ENCODE measurements at places on chromosomes 11 and 22. TPM values are rescaled to one million over a fixed set of nuclear protein-coding genes. Genes with fewer than 3 reads are reported as not detected.

TMEM258 gene
- 65.8 TPM for total RNA-seq

ANO9 gene
- 63.9 TPM for total RNA-seq

DNA sequence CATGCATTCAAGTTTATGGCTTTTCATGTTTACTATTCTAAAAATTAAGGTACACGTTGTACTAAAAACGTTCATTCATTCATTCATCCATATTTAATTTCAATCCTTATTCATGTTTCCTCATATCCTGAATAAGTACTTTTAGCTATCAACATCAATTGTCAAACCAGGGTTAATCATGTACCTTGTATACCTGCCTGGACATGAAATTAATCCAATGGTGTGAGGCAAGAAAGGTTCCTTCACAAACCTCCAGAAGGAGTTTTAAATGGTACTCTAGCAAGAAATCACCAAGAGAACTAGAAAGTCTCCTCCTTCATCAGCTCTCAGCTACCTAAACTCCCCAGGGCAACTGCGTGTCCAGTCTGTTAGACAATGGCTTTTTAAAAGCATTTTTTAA is 33.4 kb downstream of the TMEM123 start:
- peaks cover 18% of the 10 kb centered on the region for H3K4me1 ChIP-seq
- no peaks in the 10 kb centered on the region for H3K27me3 ChIP-seq
- no peak overlapping the region for H3K27ac ChIP-seq
- H3K4me3 ChIP-seq, result no peak overlapping the region
- no peak for DNase-seq

GRCh38 chr11:119192111-119192510 is 6.8 kb downstream of the NHERF4 start:
- H3K4me1 ChIP-seq, result no peaks in the 10 kb centered on the region
- no peak overlapping the region for H3K27ac ChIP-seq
- no peak for DNase-seq
- no peak overlapping the region for H3K4me3 ChIP-seq
- H3K27me3 ChIP-seq, result no peaks in the 10 kb centered on the region

GRCh38 chr11:128231845-128232410 is 355.4 kb downstream of the ETS1 start:
- H3K36me3 ChIP-seq, result no peaks in the 10 kb centered on the region
- H3K4me1 ChIP-seq, result no peaks in the 10 kb centered on the region
- H3K27ac ChIP-seq, result no peak overlapping the region

- H3K27ac ChIP-seq, result no peak overlapping the region
- H3K36me3 ChIP-seq, result no peaks in the 10 kb centered on the region
- no peaks in the 10 kb centered on the region for H3K27me3 ChIP-seq
- H3K4me1 ChIP-seq, result no peaks in the 10 kb centered on the region
- H3K4me3 ChIP-seq, result no peak overlapping the region
These were observed 427.9 kb downstream of the JRKL start for GRCh38 chr11:96817482-96818399.

DNA sequence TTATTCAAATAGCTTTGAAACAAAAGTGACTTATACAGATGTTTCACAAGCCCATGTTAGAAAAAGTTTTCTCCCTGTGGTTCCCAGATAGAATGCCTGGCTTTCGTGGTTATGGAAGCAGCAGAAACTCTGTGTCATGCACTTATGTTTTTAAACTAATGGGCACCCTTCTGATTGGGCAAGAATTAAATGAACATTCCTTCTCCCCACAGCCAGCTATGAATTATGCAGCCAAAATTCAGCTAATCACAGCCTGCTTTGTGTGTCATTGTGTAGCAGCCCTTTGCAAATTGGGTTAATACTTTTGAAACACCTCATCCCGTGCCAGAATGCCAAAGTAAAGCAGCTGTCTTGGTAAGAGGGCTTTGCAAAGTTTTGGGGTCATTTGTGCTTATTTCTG is 46.9 kb downstream of the PANX1 start:
- no peaks in the 10 kb centered on the region for H3K4me1 ChIP-seq
- H3K27ac ChIP-seq, result no peak overlapping the region
- H3K27me3 ChIP-seq, result no peaks in the 10 kb centered on the region
- DNase-seq, result no peak
- no peak overlapping the region for H3K4me3 ChIP-seq
- H3K36me3 ChIP-seq, result peaks cover 9% of the 10 kb centered on the region

DNA sequence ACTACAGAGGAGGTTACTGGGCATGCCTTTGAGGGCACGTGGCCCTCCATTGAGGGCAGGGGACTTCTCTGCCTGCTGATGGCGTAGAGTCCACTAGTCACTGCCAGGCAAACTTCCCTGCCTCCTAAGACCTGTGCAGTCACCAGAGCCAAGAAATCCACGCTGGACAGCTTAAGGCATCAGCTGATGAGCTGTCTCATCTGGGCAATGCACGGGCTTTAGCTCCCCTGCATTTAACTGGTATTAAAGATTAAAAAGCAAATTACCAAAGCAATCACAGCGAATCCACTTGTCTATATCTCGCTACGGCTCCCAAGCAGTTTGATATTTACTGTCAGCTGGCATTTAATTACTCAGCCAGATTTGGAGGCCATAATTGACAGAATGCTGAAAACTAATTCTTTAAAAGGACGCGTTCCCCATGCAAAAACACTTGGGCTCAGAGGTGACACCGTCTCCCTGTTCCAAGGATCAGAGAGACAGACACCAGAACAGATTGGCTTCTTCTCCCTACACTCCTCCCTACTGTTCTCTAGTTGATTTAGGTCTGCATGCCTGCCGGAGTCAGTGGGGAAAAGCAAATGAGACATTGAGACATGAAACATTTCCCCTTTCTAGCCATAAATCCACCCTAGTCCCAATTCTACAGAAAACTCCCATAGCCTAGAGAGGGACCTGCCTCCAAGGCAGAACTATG is 68.5 kb downstream of the SPATA19 start:
- H3K4me1 ChIP-seq, result no peaks in the 10 kb centered on the region
- DNase-seq, result no peak
- H3K36me3 ChIP-seq, result no peaks in the 10 kb centered on the region
- no peak overlapping the region for H3K27ac ChIP-seq

DNA sequence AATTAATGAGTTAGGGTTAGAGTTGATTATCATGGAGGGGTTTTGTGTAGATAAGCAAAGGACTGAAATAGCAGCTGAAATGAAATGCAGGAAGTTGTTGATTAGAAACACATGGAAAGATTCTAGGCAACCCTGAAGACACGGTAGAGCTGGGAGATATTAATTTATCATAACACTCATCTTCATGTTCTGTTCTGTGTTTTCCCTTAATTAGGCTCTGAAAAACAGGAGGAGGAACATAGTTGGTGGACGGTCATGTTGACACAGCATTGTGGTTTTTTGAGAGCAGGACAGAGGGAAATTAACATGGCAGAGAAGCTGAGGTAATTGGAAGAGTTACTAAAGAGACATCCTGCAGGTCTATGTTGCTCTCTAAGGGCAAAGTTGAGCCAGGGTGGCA is 138.8 kb upstream of the UBASH3B start:
- no peaks in the 10 kb centered on the region for H3K36me3 ChIP-seq
- no peaks in the 10 kb centered on the region for H3K27me3 ChIP-seq
- no peak for DNase-seq
- H3K27ac ChIP-seq, result no peak overlapping the region
- no peak overlapping the region for H3K4me3 ChIP-seq
